ENCODE measurements at places on chromosomes 3 and 15.
A peak's percentile ranks its signal among the peaks of the same experiment; 100 is the strongest.

DNA sequence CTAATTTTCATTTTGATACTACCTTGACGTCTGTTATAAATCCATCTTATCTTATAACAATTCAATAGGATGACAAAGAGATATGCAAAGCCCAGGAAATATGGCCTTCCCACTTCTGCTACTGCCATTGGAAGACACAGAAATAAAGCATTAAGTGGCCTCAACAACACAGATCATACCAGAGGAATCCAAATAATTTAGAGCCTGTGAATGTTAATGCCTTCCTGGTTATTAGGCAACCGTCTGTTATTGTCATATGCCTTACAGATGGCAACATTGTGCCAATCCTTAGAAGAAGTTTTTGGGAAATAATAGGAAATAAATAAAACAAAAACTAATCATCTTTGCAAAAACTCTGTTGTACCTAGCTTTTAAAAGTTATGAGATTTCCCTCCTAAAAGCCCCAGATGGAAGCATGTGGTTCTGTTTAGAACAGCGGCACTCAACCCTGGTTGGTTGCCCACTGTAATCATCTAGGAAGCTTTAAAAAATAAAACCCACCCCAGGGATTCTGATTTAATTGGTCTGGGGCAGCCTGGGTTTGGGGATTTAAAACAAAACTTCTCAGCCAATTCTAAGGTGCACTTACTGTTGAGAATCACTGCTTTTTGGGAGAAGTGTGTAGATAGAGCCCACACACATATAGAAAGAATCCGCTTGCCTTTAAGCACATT lies 704.8 kb upstream of the CFAP20DC start:
- no peak for DNase-seq

DNA sequence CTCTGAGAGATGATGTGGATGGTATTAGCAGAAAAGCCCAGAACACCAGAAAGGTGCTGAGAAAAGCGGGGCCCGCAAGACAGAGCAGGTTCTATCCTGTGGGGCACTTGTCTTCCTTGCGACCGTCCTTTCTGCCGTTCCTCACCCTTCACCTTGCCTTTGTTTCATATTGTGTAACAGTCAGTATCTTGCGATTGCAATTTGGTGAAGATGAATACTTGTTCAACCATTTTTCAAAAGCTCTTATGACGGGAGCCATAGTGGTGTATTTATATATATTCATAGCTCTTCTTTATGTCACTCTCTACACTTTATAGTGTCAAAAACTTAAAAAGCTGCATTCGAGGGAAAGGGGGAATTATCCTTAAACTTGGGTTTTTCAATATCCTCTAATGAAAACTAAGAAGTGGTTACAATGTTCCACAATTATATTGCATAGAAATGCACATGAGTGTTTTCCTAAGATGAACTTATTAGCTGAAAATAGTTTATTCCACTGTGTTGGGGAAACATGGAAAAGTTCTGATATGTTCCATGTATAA lies 797 bp downstream of the MAP3K13 start:
- no peak for DNase-seq

- no peak for DNase-seq
These were observed 98.3 kb upstream of the ALDH1A3 start for GRCh38 chr15:100781061-100781960.

GRCh38 chr15:51580982-51581381 lies 41.6 kb downstream of the DMXL2 start:
- DNase-seq, result no peak

DNA sequence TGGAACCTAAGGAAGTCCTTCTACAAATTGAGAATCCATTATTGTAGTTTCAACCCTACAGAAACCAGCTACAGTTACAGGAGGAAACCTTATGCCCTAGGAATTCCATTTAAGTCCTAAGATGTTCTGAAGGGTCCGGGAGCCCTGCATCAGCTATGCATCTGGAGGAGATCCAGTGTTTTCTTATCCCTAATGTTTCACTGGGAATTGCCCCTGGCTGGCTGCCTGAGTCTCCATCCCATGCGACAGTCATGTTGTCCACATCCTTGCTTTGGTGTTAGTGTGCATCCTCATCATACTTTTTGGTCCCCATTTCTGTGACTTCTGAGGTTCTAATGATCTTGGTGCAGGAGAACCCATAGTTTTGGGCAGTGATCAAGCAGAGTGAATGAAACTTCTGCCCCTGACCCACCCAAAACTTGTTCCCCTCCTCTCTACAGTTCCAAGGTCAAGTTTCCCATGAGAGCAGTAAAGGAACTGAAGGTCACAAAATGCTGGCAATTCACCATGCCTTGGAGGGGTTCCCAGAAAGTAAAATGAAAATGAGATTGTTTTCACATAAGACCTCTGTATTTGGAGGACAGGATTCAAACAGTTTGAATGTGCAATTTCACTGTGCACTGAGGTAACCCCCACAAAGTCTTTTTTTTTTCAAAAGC lies 121.9 kb upstream of the PHLDB2 start:
- no peak for DNase-seq

DNA sequence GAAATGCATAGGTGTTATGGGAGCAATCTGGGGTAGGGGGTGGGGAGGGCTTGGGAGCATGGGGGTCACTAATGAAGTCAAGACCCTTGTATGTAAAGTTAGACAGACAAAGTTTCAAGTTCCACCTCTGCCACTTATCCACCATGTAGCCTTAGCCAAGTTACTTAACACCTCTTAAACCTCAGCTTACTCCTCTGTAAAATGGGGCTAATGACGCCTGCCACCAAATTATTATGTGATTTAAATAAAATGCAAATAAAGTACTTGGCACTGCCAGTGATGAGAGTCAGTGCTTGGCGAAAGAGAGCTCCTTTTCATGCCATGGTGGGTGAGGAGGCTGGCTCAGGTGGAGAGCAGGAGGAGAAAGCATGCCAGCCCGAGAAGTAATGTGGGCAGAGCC lies 18.6 kb upstream of the TLE3 start:
- no peak for DNase-seq

DNA sequence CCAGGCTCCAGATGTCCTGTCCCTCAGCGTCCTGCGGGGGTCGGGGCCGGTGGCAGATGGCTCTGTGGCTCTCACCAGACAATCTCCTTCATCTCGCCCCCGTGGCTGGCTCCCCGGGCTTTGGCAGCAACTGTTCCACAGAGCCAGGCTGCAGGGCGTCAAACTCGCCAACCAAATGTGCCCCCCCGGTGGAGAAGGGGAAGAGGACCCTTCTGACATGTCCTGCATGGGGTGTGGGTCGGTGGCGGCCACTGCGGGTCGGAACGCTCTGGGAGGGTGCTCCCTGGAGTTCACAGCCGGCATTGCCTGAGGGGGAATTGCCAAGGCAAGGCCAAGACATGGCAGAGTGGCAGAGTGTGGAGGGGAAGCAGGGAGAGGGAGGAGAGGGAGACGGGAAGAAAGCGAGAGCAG lies 36.0 kb downstream of the BDH1 start:
- DNase-seq, result no peak

- peak; percentile 49 for DNase-seq
These were observed 38.0 kb upstream of the CMTM8 start for GRCh38 chr3:32200490-32200889.

GRCh38 chr15:40461958-40462357 lies 8.8 kb upstream of the CHST14 start:
- DNase-seq, result no peak

DNA sequence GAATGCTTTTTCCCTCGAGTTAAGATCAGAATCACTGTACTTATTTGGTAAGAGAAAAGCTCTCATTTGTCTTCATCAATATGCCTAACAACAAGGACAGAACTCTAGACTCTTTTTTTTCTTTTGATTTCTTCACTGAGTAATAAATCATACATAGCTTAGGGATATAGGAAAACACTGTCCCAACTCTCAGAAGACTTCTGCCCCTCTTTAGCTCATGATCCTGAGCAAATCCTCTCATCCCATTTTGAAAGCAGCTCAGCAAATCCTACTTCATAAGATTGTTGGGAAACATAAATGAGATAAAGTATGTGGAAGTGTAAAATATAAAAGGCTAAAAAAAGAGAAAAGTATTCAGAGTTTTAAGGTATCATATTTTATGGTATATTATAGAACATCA lies 141.7 kb downstream of the ATP8B4 start:
- no peak for DNase-seq

DNA sequence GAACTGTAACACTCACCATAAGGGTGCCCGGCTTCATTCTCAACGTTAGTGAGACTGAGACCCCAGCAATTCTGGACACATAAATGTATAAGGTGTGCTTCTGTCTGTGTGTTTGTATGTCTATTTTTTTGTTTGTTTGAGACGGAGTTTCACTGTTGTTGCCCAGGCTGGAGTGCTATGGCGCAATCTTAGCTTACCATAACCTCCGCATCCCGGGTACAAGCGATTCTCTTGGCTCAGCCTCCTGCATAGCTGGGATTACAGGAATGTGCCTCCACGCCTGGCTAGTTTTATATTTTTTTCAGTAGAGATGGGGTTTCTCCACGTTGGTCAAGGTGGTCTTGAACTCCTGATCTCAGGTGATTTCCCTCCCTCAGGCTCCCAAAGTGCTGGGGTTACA lies 43.3 kb upstream of the C2CD4B start:
- no peak for DNase-seq

GRCh38 chr3:192435241-192435640 lies 292.1 kb downstream of the FGF12 start:
- no peak for DNase-seq

DNA sequence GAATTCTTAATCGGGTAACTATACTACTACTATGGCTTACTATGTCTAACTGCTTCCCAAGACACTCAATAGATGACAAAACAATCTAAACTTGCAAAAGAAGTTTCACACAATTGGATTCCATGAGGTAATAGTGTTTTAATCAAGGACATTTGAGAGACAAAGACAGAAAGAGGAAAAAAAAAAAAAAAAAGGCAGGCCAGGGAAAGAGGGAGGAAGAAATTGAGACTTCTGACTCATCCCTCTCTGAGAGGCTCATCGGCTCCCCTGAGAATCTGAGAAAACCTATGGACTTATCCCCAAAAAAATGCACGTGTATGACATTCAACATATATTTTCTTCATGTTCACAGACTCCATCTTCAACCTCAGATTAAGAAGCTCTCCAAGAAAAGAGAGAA lies 61.0 kb downstream of the SCAPER start:
- DNase-seq, result no peak

DNA sequence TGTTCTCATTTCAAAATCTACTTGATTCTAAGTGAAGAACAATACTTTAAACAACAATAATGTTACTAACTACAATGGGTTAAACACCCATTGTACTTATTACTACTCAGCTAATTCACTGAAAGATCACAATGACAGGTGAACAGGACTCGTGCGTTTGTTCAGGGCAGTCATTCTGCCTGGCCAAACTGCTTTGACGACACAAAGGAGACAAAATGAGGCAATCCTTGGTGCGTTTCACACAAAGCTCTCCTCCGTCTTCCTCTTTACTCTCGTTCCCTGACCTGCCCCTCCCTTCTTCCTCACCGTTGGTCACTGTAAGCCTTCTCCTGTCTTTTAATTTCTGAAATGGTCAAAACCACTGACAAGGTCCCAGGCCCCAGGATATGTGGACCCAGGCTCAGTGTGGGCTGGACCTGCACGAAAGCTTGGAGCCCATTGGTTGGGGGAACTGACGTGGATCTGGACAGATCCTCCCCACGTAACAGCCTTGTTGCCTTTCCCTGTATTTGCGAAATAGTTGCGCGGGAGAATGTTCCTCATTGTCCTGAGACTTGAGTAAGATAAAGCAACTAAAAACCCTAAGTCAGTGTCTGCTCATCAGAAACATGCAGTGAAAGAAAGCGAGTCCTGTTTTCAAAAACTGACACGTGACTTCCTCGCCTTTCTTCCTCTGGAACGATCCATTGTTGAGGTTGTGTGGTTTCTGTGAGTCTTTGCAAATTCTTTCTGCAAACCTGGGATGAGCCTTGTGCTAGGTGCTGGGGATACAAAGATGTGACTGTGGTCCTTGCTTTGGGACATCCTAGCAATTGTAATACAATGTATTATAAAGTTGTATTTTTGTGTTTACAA lies 147.1 kb upstream of the RGMA start:
- DNase-seq, result no peak

- no peak for DNase-seq
These were observed 67.7 kb downstream of the EXOG start for GRCh38 chr3:38563886-38564270.

DNA sequence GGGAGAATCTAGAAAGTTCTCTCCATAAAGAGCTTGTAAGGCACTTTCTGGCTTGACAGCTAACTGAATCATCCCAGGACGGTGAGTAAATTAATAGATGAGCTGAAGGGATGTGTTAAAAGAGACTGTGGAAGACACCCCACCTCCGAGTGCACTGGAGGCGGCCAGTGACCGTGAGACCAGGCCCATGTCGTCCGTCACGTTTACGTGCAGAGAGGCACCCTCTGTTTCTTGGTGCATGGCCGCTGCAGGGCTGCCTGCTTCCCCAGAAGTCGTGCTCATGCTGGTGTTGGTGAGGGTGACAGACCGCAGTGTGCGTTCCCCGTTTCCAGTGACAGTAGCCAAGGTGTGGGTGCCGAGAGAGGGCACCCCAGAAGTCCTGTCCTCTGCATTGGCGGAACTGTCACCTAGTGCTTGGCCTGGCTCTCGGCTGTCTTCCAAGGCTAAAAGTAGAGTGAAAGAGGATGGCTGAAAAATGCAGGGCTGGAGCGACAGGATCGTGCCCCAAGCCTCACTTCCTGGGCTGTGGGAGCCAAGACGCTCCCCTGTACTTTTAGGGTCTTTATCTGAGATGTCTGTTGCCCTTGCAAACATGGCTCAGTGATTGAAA lies 41.1 kb downstream of the HEG1 start:
- no peak for DNase-seq

GRCh38 chr3:62832553-62832952 lies 42.7 kb downstream of the CADPS start:
- DNase-seq, result no peak

DNA sequence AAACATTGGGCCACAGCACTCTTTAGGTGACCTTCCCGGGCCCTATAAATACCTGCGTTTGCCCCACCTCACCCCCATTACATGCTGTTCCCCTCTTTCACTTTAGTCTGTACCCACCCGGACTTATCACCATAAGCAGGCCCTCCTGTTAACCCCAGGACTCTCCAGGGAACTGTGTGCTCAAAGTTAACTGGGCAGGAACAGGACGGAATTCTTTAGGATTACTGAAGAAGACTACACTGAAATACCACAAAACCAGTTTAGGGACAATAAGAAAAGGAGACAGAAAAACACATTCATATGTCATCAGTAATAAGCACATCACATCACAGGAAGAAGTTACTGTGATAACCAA lies 45.5 kb downstream of the FSIP1 start:
- DNase-seq, result no peak

DNA sequence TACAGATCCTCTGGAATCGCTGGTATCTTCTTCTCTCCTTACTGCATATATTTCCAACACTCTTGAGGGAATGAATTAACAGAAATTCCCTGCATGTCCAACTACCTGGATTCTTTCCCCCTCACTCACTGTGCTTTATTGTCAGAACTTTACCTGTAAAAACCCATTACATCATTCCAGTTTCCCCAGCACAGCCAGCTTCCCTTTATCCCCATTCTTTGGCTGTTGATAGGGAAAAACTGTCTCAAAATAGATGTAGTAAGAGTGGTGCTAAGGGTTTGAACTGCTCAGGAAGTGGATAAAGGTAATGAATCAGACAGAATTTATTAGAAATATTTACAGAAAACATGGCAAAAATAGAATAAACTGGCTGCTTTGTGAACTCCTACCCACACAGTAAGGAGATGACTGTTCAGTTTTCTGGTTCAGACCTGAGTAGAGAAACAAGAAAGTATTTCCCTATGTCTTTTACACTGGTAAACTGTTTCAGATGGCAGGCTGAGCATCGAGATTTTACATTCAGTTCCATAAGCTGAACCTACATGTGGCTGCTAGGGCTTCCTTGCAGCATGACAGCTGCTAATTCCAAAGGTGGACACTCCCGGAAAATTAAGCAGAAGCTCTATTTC lies 188.4 kb downstream of the CPNE4 start:
- no peak for DNase-seq

- no peak for DNase-seq
These were observed 176.7 kb upstream of the CADPS start for GRCh38 chr3:63051920-63052319.

All from left hindlimb (tissue), 1 donor.